Forelimb muscle (tissue), 1 donor: ENCODE measurements at places on chromosomes 13 and 19. TPM values are rescaled to one million over a fixed set of nuclear protein-coding genes. Genes with fewer than 3 reads are reported as not detected.

DNA sequence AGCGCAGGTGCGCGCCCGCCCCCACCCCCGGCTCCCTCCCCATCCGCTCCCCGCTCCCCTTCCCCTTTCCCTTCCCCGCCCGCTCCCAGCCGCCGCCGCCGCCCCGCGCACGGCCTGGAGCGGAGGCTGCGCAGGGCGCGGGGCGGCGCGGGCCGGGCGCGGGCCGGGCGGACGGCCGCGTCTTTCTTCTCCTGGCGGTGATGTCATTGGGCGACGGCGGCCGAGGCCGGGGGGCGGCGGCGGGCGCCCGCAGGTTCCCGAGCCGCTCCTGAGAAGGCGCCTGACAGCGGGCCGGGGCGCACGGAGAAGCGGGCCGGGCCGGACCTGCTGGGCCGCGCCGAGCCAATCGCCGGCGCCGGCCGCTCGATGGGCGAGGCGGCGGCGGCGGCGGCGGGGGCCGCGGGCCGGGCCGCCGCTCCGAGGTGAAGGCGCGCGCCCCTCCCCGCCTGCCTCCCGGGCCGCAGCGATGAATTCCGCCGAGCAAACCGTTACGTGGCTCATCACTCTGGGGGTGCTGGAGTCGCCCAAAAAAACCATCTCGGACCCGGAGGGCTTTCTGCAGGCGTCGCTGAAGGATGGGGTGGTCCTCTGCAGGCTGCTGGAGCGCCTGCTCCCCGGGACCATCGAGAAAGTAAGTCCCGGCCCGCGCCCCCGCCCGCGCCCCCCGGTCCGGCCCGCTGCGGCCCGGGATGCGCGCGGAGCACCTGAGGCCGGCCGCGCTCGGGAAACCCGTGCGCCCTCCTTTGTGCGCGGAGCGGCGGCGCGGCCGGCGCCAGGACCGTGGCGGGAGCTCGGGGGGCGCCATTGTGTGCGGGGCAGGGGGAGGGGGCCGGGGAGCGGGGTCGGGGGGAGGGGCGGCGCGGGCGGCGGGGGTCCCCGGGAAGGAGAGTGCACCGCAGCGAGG, at the start of gene ARHGEF7:
TSS of gene ARHGEF7 (plus strand) at position 250 of the 904 bp plus-strand sequence. CDS start at position 467, 217 bp downstream.
- DNase-seq = no peak

Gene HSPB6
- 853 TPM for polyA plus RNA-seq

DNA sequence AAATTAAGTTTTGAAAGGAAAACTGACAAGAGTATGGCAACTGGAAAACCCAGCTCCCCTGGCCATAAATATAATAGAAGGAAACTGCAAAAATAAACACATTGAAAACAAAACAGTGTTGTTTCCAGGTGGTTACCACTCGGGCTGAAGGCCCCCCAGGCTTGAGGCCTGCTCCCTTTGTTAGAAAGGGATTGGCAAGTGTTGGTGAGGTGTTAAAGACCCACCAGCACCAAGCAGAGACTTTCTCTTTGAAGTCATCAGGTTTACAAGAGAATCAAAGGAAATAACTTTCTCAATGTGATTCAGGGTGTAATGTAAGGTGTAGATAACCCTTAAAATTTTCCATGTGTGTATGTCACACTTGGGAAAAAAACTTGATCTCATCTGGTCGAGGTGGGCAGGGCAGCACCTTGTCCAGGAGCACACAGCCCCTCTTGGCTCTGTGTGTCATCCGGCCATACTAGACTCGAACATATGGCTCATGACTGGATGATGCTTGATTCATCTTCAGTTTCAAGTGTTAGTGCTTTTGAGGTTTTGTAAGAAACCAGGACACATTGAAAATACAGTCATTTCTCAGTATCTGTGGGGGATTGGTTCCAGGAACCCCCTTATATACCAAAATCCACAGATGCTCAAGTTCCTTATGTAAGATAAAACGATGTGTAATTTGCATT, 7.8 kb downstream of the ACTN4 start:
- no peak for DNase-seq

Gene ZNF723
- not detected for polyA plus RNA-seq

Gene MEX3D
- 29.4 TPM for polyA plus RNA-seq

Gene IRGC
- polyA plus RNA-seq = not detected

- DNase-seq = no peak
Observed at GRCh38 chr13:79447141-79447540, 33.8 kb upstream of the NDFIP2 start.

DNA sequence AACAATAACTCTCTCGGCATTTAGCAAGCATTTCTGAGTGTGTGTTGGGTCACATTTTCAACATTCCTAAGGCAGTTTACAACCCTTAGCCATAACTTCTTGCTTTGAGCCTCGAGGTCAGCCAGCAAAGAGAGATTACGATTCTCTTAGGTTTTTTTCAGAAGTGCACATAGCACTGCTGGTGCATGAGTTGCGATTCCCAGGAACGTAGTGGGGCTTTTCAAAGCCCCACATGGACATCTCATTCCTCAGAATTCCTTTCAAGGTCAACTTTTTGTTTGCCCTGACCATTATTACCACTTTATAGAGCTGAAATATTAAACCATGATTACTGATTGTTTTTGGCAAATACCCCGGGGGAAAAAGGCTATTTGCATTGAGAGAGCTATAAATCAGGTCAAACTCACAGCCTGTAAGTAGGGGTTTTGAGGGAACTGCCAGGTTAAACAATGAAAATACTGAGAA, 705.3 kb downstream of the GPC5 start:
- DNase-seq = no peak

Gene ZNF837
- 1.9 TPM for polyA plus RNA-seq

Gene CEACAM16
- 0.37 TPM for polyA plus RNA-seq

Gene HCST
- 4.7 TPM for polyA plus RNA-seq

DNA sequence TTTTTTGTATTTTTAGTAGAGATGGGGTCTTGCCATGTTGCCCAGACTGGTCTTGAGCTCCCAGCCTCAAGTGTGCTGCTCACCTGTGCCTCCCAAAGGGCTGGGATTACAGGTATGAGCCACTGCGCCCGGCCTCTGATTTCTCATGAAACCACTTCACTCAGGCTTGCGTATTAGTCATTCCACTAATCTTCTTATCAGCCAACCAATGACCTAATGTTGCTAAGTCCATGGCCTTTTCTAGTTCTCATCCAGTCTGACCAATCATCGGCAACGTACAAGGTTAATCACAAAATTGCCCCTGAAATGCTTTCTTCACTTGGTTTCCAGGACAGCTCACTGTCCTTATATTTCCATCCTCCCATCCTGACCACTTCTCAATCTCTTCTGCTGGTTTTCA, 605.3 kb upstream of the SLC10A2 start:
- no peak for DNase-seq

GRCh38 chr13:47798906-47799305, 202.2 kb downstream of the SUCLA2 start:
- no peak for DNase-seq

GRCh38 chr19:15636026-15636425, 4.7 kb upstream of the CYP4F3 start:
- no peak for DNase-seq

DNA sequence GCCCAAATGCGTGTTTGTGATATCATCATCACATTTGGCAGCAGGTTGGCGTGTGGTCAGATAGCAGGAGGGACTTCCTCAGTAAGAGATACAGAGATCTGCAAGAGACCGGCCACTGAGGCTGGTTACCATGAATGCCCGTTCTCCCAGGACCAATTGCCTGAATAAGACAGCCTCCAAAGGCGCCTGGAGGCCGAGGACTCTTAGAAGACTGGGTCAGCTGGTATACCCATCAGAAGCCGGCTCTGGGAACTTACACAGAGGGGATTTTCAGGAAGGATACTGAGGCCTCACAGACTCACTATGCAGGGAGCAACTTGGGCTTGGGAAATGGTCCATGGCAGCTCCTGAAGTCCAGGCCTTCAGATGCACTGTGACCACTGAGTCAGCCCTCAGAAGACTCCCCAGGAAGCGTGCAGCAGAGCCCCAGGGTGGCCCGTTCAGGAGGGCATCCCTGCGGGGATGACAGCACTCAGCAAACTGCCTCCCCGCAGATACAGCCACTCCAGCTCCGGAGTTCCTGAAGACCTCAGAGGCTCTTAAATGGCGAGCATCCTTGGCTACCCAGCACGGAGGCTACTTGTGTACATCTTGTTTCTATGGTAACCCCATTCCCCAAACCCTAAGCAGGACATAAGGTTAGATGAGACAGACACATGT, 26.4 kb upstream of the VSTM2B start:
- no peak for DNase-seq

GRCh38 chr13:35747594-35747993, 271.1 kb upstream of the MAB21L1 start:
- no peak for DNase-seq

GRCh38 chr13:105412171-105412570, 1123.3 kb downstream of the EFNB2 start:
- DNase-seq = no peak

Gene CD22
- 0.82 TPM for polyA plus RNA-seq

Gene SELENOV
- not detected for polyA plus RNA-seq

DNA sequence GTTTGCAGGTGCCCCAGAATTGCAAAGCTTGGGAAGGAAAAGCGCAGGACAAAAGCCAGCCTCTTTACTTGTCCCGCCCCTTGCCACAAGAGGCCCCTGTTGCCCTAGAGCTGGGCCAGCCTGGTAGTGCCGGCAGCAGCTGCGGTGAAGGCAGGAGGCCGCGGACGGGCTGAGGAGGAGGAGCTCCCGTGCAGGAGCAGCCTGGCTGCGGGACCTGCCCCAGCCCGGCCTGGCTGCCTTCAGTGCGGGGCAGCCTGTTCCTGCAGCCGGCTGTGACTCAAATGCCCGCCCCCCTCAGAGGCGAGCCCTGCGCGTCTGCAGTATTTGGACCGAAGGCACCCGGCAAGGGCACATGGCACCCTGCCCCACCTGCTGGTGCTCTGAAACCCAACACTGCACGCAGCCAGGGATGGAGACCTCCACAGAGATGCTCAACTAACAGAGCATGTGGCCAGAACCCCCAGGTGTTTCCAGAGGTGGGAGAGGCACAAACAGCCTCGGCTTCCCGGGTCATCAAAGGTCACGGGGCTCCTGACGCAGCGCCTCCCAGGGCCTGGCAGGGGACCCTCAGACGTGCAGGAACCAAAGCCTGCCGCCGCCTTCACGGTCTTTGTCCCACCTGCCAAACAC, 29.7 kb downstream of the NAXD start:
- DNase-seq = no peak

DNA sequence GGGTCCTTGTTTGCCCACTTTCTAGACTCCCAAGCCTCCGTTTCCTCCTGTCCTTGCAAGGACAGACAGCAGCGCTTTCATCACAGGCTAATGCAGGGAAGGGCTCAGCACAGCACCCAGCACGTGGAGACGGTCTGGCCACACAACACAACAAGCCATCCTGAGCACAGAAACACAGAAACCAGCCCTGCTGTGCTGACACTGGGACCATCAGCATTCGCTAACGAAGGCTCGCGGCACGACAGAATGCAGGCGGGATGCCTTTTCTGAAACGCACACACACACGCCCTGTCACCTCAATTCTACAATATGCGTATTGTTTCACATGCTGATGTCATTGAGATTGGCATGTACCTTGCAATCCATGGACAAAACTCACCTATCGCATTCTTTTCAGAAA, 12.9 kb downstream of the AKT2 start:
- no peak for DNase-seq

Gene TMEM238
- 0.23 TPM for polyA plus RNA-seq

- DNase-seq = no peak
Observed at GRCh38 chr13:45775401-45775963, 73.4 kb downstream of the CBY2 start.
